ENCODE measurements at places on chromosomes 2 and 18. TPM values are rescaled to one million over a fixed set of nuclear protein-coding genes. Genes with fewer than 3 reads are reported as not detected.

Gene CDH7
- not detected for polyA plus RNA-seq

Gene PLEKHH2
- polyA plus RNA-seq, result 0.46 TPM

Gene PTPN4
- polyA plus RNA-seq, result 21.4 TPM

Gene ACMSD
- polyA plus RNA-seq, result not detected

Gene FBXO15
- 0.90 TPM for polyA plus RNA-seq

Gene LRRC30
- not detected for polyA plus RNA-seq

Gene CD8B
- 1.1 TPM for polyA plus RNA-seq

Gene LOXHD1
- polyA plus RNA-seq, result not detected

Gene DOCK10
- 26.9 TPM for polyA plus RNA-seq

Gene PER2
- polyA plus RNA-seq, result 9.4 TPM

Gene GNLY
- polyA plus RNA-seq, result 64.8 TPM

Gene ZNF892
- polyA plus RNA-seq, result 0.53 TPM

Gene ZSWIM2
- polyA plus RNA-seq, result not detected
